ENCODE measurements at places on chromosomes 11 and 22.

- no peak for DNase-seq
These were observed 8.3 kb downstream of the GAS2 start for GRCh38 chr11:22674470-22675439.

- no peak for DNase-seq
These were observed 57.3 kb downstream of the BDNF start for GRCh38 chr11:27642954-27643353.

DNA sequence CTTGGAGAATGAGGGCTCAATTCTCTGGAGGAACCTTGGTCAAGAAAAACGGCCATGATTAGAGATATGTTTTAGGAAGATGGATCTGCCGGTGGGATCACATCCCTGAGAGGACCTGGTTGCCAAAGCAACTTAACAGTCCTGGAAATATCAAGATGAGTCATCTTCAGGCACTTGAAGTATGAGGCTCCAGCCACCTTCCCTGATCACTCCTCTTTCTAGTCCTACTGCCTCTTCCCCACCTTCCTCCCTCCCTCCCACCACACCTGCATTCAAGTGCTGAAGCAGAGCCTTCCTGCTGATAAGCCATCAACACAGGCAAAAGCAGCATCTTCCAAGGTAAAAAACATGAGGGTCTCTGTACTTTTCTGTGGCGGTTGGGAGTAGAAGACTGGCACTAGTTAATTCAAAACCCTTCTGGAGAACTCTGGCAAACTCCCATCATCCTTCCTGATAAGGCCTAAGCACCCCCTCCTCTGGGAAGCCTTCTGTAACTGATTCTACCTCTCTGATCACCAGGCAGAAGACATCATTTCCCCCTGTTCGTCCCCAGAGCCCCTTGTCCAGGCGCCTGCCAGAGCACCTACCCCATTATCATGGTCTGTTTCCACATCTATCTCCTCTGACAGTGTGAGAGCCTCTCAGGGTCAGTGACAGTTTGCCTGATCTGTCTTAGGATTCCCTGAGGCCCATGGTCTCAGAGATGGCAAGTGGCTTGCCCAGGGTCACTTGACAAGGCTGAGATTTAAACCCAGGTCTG, 79.8 kb downstream of the CLPB start:
- no peak for DNase-seq

DNA sequence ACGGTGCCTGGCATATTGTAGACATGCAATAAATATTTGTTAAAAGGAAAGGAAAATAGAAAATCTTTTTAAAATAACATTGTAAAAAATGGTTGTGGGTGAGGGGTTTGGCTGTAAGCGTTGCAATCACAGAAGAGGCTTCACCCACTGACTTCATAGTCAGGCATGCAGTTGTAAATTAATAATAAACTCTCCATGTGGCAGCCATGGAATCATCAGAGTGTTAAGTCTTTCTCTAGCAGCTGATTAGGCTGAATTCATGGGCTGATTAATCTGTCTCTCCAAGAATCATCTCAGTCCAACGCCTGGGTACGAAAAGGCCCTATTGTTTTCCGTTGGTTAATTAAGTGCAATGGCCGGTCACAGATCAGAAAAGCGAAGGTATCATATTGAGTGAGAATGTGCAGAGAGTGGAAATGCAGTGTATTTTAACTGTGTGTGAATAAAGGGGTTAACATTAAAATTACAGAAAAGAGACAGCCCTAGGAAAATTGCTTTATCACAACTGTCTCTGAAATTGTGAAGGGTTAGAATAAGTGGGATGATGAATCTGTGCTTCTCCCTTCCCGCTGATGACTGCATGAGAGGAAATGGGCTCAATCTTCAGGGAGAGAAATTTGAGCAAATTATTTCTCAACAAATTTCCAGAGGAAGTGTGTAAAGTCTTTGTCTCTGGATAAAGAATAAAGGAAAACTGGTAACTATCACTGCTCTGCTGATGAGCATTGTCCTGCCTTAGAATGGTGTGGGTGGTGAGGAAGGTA, 269.0 kb downstream of the FAM76B start:
- DNase-seq, result no peak
